ENCODE measurements at places on chromosomes 2 and 18.

DNA sequence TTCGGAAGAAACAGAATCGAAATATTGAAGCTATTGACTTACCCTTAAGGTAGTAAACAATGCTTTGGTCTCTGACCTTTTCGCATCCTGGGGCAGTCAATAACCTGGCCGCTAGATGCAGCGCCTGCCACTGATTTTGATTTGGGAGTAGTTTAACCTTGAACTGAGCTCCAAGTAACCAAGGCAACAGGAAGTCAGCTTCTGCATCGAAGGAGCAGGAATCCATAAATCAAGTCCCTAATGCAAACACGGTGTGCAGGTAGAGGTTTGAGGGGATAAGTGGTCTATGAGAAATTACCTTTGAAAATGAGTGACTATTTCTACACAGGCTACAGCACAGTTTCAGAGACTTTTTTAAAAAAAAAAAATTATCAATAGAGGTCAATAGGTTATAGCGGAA lies 353.5 kb downstream of the SETBP1 start:
- H3K4me3 ChIP-seq, result no peak overlapping the region
- DNase-seq, result no peak
- no peak overlapping the region for H3K27ac ChIP-seq
- H3K36me3 ChIP-seq, result no peaks in the 10 kb centered on the region
- H3K4me1 ChIP-seq, result no peaks in the 10 kb centered on the region

DNA sequence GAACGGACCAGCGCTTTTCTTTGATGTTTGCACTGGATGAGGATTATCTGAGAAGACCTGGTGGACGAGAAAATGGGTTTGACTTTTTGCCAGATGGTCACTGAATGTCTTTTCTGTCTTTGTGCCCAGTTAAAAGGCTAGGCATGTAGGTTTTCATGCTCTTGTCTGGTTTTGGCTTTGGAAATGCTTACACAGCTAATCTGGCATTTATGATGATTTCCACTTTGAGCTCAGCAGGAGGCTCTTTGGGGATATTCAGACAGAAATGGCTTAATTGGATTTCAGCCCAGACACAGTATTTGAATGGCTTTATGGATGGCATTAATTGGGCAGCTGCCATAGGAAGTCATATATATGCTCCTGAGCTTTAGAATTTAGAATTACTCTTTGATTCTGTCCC lies 59.6 kb downstream of the NCK2 start:
- H3K36me3 ChIP-seq, result peaks cover 67% of the 10 kb centered on the region
- peaks cover 91% of the 10 kb centered on the region for H3K4me1 ChIP-seq
- H3K27me3 ChIP-seq, result no peaks in the 10 kb centered on the region
- DNase-seq, result no peak
- no peak overlapping the region for H3K4me3 ChIP-seq

DNA sequence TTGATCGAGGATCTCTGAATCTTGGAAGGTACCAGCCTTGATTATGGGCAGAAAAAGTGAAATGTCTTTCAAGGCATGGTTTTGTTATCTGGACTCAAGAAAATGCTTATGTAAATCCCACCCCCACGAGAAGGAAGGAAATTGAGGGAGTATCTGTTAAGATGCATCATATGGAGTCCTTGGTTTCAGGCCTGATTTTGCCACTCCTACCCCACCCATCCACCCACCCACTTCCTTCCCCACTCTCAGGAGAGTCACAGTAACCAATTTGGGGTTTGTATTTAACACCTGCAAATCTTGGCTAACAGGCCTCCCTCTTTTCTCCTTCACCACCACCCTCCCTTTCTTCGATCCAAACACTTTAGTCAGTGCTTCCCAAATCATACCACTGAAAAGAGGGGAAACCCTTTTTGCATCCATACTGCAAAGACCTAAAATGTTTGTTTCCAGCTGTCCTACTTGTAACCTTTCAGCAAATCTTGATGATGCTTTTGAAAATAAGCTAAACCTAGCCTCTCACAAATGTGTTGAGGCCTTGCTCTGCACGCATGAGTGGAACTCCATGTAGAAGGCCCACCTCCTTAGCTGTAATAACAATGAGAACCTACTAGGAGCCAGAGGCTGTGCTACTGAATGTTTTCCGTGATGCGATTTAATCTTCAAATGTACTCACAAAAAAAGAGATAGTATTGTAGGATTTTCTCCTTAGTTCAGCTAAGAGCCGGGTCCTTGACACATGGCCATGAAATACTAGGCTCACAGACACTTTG lies 34.8 kb downstream of the POU3F3 start:
- H3K36me3 ChIP-seq, result no peaks in the 10 kb centered on the region
- H3K4me1 ChIP-seq, result peaks cover 13% of the 10 kb centered on the region
- H3K27me3 ChIP-seq, result no peaks in the 10 kb centered on the region
- DNase-seq, result no peak
- no peak overlapping the region for H3K27ac ChIP-seq

DNA sequence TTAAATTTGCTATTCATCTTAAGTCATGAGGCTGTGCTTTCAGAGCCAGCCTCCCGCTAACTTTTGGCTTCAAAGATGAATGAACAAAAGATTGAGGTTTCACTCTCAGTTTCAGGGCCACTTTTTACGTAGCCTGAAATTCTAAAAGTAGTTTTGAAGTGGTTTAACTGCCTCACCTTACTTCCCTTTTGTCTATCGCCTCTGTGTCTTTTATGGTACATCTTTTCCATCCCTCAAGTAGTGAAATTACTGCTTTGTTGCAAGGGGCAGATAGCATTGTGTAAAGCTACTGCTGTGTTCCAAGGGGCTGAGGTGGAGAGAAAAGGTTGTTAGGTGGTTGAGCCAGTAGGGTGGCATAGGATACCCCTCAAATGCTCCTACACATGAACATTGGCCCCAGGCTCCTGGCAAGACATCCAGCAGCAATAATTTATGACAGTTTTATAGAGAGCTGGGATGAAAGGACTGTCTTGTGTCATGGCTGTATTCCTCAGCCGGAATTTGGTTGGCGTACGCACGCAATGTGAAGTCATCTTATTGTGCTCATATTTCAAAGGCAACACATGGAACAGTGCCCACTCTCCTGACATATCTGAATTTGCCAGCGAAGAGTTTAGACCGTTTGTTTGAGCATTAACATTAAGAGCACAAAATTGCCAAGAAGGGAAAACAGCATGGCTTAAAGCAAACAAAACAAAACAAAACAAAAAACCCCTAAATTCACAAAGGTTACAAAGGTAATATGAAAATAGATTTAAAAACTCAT lies 32.2 kb downstream of the QPCT start:
- peak overlapping the region; percentile 5 for H3K27ac ChIP-seq
- H3K27me3 ChIP-seq, result peaks cover 46% of the 10 kb centered on the region
- H3K36me3 ChIP-seq, result peaks cover 4% of the 10 kb centered on the region
- peak; percentile 66 for DNase-seq
- H3K4me1 ChIP-seq, result peaks cover 31% of the 10 kb centered on the region

DNA sequence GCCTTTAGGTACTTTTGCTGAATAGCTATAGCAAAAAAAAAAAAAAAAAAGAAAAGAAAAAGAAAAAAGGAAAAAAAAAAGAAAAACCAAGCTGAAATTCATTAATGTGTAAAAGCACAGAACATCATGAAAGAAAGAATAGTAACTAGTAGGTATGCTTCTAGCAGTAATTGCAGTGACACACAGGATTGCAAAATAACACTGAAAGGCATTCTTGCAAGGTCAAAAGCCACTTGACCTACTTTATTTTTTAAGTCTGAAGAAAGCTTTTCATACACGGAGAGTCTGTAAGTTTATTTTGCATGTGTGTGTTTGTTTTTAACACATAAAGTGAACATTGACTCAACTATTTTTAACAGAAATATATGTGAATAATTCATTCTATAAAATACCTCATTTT lies 54.4 kb downstream of the DOK6 start:
- H3K27me3 ChIP-seq, result no peaks in the 10 kb centered on the region
- no peak for DNase-seq
- no peaks in the 10 kb centered on the region for H3K4me1 ChIP-seq
- H3K36me3 ChIP-seq, result no peaks in the 10 kb centered on the region
- no peak overlapping the region for H3K27ac ChIP-seq
- H3K4me3 ChIP-seq, result no peak overlapping the region

- no peak overlapping the region for H3K27ac ChIP-seq
- no peak for DNase-seq
- no peaks in the 10 kb centered on the region for H3K4me1 ChIP-seq
- peaks cover 4% of the 10 kb centered on the region for H3K27me3 ChIP-seq
- H3K36me3 ChIP-seq, result no peaks in the 10 kb centered on the region
Observed at GRCh38 chr18:36650906-36651305, 177.9 kb downstream of the TPGS2 start.

GRCh38 chr2:124039032-124039431 lies 13.9 kb downstream of the CNTNAP5 start:
- no peak for DNase-seq
- no peaks in the 10 kb centered on the region for H3K4me1 ChIP-seq
- no peaks in the 10 kb centered on the region for H3K36me3 ChIP-seq
- no peaks in the 10 kb centered on the region for H3K27me3 ChIP-seq
- H3K4me3 ChIP-seq, result no peak overlapping the region

GRCh38 chr2:18552351-18553077 lies 7.9 kb downstream of the RDH14 start:
- DNase-seq, result no peak
- no peaks in the 10 kb centered on the region for H3K27me3 ChIP-seq
- no peak overlapping the region for H3K27ac ChIP-seq
- H3K36me3 ChIP-seq, result peaks cover 32% of the 10 kb centered on the region

DNA sequence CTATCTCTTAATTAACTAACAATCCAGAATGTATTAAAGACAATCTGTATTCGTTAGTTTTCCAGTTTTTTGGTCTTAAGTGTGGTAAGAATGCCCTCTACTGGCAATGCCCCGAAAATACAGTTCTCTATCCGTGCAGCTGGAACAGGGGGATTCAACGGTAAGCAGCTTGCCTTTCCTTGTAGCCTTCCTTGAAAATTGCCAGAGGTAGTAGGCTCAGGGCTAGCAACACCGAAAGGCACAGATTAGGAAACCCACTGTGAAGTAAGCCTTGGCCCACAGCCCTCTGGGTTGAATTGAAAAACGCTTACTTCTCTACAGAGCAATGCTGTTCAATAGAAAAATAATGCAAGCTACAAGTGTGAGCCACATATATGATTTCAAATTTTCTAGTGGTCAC lies 17.1 kb upstream of the VPS4B start:
- H3K36me3 ChIP-seq, result no peaks in the 10 kb centered on the region
- H3K27me3 ChIP-seq, result peaks cover 21% of the 10 kb centered on the region
- H3K4me1 ChIP-seq, result peaks cover 3% of the 10 kb centered on the region

GRCh38 chr18:9433671-9434121 lies 41.6 kb upstream of the RALBP1 start:
- peaks cover 4% of the 10 kb centered on the region for H3K4me1 ChIP-seq
- H3K4me3 ChIP-seq, result no peak overlapping the region
- H3K27ac ChIP-seq, result no peak overlapping the region

DNA sequence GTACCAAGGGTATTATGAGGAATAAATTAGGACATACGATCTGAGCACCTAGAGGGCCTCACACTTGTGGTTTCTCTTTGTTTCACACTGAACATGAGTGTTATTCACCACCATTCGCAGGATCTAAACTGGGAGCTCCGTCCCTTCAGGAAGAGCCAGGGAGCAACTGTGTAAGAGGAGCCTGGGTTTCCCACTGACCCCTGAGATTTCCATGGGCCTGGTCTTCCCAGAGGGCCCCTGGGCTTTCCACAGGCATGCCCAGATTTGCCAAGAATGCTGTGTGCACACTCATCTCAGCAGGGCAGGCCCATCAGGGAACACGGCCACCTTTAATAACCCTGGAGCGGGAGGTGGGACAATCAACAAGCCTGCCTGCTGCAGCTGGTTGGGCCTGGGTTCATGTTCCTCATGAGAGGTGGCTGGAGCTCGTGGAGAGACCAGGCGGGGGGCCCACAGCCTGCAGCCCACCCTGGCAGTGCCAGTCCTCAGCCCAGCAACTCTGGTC lies 416.8 kb upstream of the MYT1L start:
- H3K4me1 ChIP-seq, result no peaks in the 10 kb centered on the region
- no peaks in the 10 kb centered on the region for H3K27me3 ChIP-seq
- no peak for DNase-seq

DNA sequence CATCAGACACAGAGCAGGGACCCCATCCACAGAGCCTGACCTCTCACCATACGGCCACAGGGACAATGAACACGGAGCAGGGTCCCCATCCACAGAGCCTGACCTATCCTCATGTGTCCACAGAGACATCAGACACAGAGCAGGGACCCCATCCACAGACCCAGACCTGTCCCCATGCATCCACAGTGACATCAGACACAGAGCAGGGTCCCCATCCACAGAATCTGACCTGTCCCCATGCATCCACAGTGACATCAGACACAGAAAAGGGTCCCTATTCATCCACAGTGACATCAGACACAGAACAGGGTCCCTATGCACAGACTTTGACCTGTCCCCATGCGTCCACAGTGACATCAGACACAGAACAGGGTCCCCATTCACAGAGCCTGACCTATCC lies 325.1 kb upstream of the RAB6C start:
- H3K36me3 ChIP-seq, result no peaks in the 10 kb centered on the region
- no peak overlapping the region for H3K27ac ChIP-seq

DNA sequence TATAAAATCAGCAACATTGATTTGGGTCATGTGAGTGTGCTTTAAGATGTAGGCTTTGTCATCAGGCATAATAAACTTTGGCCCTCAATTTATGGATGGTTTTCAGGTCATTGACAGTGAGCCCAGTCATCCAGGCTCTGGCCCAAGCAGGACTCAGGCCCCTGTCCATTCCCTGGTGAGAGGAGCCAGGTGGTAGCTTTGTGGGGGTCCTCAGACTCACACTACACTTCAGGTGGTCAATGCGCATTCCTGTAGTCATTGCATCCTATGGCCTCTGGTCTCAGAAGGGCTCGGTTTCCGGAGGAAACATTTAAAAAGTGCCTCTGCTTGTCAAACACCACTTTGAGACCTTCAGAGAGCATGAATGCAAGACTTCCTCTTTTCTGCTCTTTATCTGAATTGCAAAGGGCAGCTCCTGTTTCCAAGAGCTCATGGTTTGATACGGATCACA lies 20.2 kb downstream of the LGALSL start:
- H3K4me3 ChIP-seq, result no peak overlapping the region
- H3K4me1 ChIP-seq, result peaks cover 25% of the 10 kb centered on the region
- peaks cover 7% of the 10 kb centered on the region for H3K27me3 ChIP-seq
- DNase-seq, result no peak
